ENCODE measurements at places on chromosomes 7 and 10.

- peaks cover 12% of the 10 kb centered on the region for H3K4me1 ChIP-seq
- H3K27ac ChIP-seq = no peak overlapping the region
- DNase-seq = no peak
These were observed 225.8 kb downstream of the MAD1L1 start for GRCh38 chr7:2006921-2007381.

DNA sequence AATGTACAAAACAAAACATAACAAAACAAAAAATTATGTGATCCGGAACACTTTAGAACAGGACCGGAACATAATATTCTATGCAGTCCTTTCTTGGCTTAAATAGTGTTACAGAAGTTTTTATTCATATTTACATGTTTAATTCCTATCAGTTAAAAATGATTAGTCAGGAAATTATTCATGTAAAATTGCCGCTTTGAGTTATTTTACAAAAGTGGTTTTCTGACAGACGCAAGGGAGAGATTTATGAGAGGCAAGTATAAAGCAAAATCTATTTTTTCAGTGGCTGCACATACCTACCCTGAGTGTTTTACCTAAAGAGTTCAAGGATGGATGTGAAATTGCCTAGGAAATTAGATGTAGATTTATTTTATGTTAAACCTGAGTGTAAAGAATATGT lies 230.7 kb upstream of the DKK1 start:
- H3K4me1 ChIP-seq = no peaks in the 10 kb centered on the region
- no peak overlapping the region for H3K4me3 ChIP-seq
- H3K27ac ChIP-seq = no peak overlapping the region
- H3K36me3 ChIP-seq = no peaks in the 10 kb centered on the region
- DNase-seq = no peak

GRCh38 chr7:37686556-37687345 lies 3.2 kb downstream of the GPR141 start:
- no peaks in the 10 kb centered on the region for H3K36me3 ChIP-seq
- DNase-seq = no peak
- H3K27ac ChIP-seq = no peak overlapping the region
- H3K27me3 ChIP-seq = no peaks in the 10 kb centered on the region
- no peaks in the 10 kb centered on the region for H3K4me1 ChIP-seq

- H3K27me3 ChIP-seq = no peaks in the 10 kb centered on the region
- no peaks in the 10 kb centered on the region for H3K4me1 ChIP-seq
- H3K27ac ChIP-seq = no peak overlapping the region
- H3K4me3 ChIP-seq = no peak overlapping the region
- DNase-seq = no peak
These were observed 711.5 kb upstream of the C7orf33 start for GRCh38 chr7:147878912-147879661.

DNA sequence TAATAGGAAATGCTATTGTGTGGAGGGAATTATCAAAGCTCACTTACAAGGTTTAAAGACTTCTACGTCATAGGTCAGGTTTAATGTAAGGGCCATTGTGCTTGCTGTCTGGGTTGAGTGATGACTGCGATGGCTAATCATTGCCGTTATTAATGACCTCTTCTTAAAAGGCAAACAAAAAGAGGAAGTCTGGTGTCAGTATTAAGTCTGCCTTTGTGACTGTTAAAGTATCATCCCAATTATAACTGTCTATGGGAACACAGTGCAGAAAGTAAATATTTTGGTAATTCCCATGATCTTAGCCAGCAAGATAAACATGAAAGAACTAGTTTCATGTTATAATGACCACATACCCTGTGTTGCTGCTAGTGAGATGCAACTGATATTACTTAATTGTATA lies 382.4 kb downstream of the BBS9 start:
- no peak for DNase-seq
- H3K27ac ChIP-seq = no peak overlapping the region
- no peak overlapping the region for H3K4me3 ChIP-seq

GRCh38 chr7:15764010-15764409 lies 77.5 kb upstream of the MEOX2 start:
- H3K27ac ChIP-seq = no peak overlapping the region
- H3K4me3 ChIP-seq = no peak overlapping the region
- no peaks in the 10 kb centered on the region for H3K4me1 ChIP-seq
- no peaks in the 10 kb centered on the region for H3K27me3 ChIP-seq
- no peaks in the 10 kb centered on the region for H3K36me3 ChIP-seq
- DNase-seq = peak; percentile 83

DNA sequence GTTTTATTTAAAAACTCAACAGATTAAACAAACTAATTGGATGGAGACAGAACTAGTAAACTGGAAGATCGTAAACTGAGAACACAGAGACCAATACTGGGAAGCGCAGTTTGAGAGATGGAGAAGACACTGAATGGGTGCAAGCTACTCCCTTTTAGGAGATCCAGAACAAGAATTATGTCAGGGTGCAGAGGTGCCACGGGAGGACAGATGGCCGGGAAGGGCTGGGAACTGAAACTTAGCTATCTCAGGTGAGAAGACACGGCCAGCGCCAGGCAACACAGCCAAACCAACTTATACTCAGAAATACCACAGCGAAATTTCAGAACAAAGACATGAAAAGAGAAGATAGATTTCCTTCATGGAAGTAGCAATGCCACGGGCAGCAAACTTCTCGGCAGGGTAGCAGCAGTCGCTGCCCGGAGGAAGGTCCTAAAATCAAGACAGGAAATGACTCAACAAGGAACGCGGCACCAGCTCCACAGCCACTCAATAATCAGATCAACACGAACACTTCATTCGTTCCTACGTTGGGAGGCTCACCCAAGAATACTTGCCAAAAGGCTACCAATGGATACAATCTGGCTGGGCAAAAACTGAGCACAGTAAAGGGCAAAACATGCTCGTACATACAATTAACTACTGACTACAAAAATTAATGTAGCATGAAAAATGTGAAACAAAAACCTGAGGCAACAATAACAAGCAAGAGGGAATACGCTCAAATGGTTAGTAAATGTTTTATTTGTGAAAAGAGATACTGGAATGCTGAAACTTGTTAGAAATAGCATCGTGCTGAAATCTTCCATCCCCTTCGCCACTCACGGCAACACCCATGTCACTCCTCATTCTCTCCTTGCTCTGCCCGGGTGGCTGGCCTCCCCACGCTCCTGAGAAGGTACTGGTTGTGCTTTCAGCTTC lies 2.2 kb upstream of the LRRC27 start:
- H3K4me3 ChIP-seq = no peak overlapping the region
- no peak for DNase-seq
- H3K27me3 ChIP-seq = no peaks in the 10 kb centered on the region
- H3K36me3 ChIP-seq = peaks cover 3% of the 10 kb centered on the region
- peaks cover 16% of the 10 kb centered on the region for H3K4me1 ChIP-seq

GRCh38 chr7:85695533-85695932 lies 508.7 kb upstream of the SEMA3D start:
- H3K4me1 ChIP-seq = no peaks in the 10 kb centered on the region
- no peak overlapping the region for H3K27ac ChIP-seq
- no peak overlapping the region for H3K4me3 ChIP-seq
- no peaks in the 10 kb centered on the region for H3K27me3 ChIP-seq
- H3K36me3 ChIP-seq = no peaks in the 10 kb centered on the region
- DNase-seq = no peak

DNA sequence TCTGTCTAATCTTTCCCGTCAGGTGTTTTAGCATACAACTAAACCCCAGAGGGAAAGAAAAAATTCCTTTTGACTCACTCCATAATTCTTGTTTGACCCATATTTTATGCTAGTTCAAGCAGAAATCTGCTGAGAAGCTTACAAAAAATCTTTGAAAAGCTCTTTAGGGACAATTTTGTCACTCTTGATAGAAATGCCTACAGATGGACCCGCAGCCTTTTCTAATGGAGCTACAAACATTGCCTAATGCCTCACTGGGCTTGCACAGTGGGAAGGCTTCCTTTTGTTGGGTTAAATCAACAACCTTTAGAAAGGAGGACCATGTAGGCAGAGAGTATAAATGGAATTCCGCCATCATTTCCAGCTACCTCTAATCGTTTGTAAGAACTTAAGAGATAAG lies 344.5 kb downstream of the PCLO start:
- no peaks in the 10 kb centered on the region for H3K4me1 ChIP-seq
- no peaks in the 10 kb centered on the region for H3K27me3 ChIP-seq
- DNase-seq = peak; percentile 94
- peak overlapping the region; percentile 34 for H3K27ac ChIP-seq
- H3K36me3 ChIP-seq = no peaks in the 10 kb centered on the region
- H3K4me3 ChIP-seq = no peak overlapping the region

GRCh38 chr10:131832056-131832685 lies 68.6 kb upstream of the PPP2R2D start:
- no peaks in the 10 kb centered on the region for H3K4me1 ChIP-seq
- DNase-seq = no peak

DNA sequence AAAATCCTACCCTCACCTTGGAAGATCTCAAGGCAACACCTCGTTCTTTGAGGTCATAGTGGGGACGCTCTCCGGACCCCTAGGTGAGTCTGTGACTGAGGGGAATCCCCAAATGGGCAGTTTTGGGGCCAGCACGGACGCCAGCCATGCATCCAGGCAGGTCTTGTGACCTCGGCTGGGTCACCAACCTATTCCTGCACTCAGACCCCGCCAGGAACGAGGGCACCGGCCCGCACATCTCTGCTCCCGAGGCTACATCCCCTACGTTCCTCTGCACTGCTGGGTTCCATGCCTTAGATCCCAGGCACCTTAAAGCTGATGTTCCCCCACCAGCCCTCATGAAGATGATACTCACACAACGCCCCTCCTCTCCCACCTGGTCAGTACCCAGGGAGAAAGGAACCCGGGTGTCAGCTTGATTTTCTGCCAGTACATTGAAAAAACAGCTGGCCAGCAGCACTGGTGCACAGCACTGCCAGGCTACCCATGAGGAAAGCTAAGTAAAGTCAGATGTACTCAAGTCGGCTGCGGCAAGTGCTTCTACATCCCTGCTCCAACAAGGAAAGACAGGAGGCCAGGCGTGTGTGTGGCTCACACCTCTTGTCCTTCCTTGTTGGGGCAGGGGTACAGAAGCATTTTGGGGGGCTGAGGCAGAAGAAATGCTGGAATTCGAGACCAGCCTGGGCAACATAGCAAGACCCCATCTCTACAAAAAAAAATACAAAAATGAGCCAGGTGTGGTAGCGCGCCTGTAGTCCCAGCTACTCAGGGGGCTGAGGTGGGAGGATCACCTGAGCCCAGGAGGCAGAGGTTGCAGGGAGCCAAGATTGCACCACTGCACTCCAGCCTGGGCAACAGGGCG lies 48.1 kb downstream of the DIP2C start:
- no peak overlapping the region for H3K27ac ChIP-seq
- H3K4me1 ChIP-seq = peaks cover 3% of the 10 kb centered on the region
- H3K4me3 ChIP-seq = no peak overlapping the region
- H3K36me3 ChIP-seq = no peaks in the 10 kb centered on the region
- no peaks in the 10 kb centered on the region for H3K27me3 ChIP-seq

- DNase-seq = no peak
- no peak overlapping the region for H3K27ac ChIP-seq
- no peaks in the 10 kb centered on the region for H3K27me3 ChIP-seq
- no peaks in the 10 kb centered on the region for H3K4me1 ChIP-seq
- H3K36me3 ChIP-seq = no peaks in the 10 kb centered on the region
These were observed 33.4 kb downstream of the FOXL3 start for GRCh38 chr7:323410-323809.

GRCh38 chr7:19284596-19285300 lies 139.5 kb upstream of the FERD3L start:
- DNase-seq = no peak
- no peaks in the 10 kb centered on the region for H3K4me1 ChIP-seq
- no peak overlapping the region for H3K4me3 ChIP-seq
- no peaks in the 10 kb centered on the region for H3K36me3 ChIP-seq

- H3K27ac ChIP-seq = no peak overlapping the region
- no peak overlapping the region for H3K4me3 ChIP-seq
- H3K27me3 ChIP-seq = no peaks in the 10 kb centered on the region
- H3K36me3 ChIP-seq = no peaks in the 10 kb centered on the region
These were observed 339.2 kb downstream of the GRID1 start for GRCh38 chr10:86027346-86027745.

- no peaks in the 10 kb centered on the region for H3K4me1 ChIP-seq
- H3K27ac ChIP-seq = no peak overlapping the region
- no peak for DNase-seq
- H3K27me3 ChIP-seq = no peaks in the 10 kb centered on the region
- no peak overlapping the region for H3K4me3 ChIP-seq
These were observed 37.6 kb downstream of the CYP2C8 start for GRCh38 chr10:95031656-95032055.

DNA sequence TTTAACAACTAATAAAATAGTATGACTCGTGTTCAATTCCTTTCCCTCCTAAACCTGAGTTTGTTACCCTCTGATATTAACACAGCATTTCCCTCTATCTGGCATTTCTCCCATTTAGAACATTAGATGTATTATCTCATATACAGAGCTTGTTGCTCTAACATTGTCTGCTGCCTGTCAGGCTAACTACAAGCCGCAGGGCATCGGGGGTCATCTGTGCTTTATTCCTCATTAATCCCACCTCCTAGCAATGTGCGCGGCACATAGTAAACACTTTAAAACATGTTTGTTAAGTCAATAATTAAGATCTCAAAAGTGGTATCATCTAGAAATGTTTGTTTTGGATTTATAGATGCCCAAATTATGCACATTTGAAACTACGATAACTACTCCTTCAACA lies 52.9 kb upstream of the NEBL start:
- no peaks in the 10 kb centered on the region for H3K27me3 ChIP-seq
- H3K36me3 ChIP-seq = peaks cover 2% of the 10 kb centered on the region
- no peak overlapping the region for H3K4me3 ChIP-seq
- no peak for DNase-seq
- peaks cover 7% of the 10 kb centered on the region for H3K4me1 ChIP-seq
- no peak overlapping the region for H3K27ac ChIP-seq

DNA sequence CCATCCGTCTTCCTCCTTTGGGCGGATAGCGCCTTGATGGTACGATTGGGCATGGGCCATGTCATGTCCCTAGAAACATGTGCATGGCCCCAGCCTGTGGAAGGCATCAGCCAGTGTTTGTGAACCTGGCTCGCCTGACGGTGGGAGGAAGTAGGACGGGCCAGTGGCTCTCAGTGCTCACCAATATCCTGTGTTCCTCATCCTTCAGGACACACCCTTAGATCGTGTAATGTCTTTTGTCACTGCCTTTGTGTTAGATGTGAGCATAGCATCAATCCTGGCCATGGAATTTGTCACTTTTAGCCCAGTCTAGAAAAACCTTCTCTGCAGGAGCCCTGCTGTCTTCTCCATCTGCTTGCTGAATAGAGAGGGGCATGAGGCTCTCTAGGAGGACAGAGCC lies 77.6 kb downstream of the PFKFB3 start:
- no peaks in the 10 kb centered on the region for H3K36me3 ChIP-seq
- H3K27me3 ChIP-seq = no peaks in the 10 kb centered on the region
- peak overlapping the region; percentile 52 for H3K27ac ChIP-seq
- peaks cover 18% of the 10 kb centered on the region for H3K4me1 ChIP-seq
- peak overlapping the region; percentile 19 for H3K4me3 ChIP-seq

- no peak overlapping the region for H3K27ac ChIP-seq
- no peaks in the 10 kb centered on the region for H3K27me3 ChIP-seq
- no peaks in the 10 kb centered on the region for H3K4me1 ChIP-seq
- H3K4me3 ChIP-seq = no peak overlapping the region
These were observed 72.1 kb downstream of the GRK5 start for GRCh38 chr10:119279441-119279840.
